ENCODE measurements at places on chromosomes 2 and 18.

GRCh38 chr2:233061591-233062450 lies 1.7 kb downstream of the INPP5D start:
- peak; percentile 40 for DNase-seq

DNA sequence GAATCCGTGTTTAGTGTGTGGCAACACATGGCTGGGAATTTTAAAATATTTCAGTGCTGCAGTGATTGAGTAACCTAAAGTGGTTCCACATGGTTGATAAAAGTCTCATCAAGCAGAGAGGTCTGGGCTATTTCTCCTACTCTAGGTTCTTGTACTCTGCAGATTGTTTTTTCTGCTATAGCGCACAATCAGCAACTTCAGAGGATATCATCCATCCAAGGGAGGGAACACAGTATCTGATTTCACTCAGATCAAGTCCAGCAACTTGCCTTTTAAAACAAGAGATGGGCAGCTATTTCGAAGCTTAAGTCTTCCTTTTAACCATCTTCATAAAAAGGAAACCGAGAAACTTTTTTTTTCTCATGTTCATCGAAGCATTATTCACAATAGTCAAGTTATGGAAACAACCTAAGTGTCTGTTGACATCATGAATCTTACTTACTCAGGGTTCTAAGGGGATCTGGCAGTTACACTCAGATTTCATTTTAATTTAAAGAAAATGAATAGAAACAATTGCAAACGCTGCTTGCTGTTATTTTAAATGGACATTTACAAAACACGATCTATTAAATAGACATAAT lies 172.7 kb upstream of the TRIB2 start:
- no peak for DNase-seq

- DNase-seq: no peak
Observed at GRCh38 chr2:24725956-24726355, 67.2 kb downstream of the PTRHD1 start.

DNA sequence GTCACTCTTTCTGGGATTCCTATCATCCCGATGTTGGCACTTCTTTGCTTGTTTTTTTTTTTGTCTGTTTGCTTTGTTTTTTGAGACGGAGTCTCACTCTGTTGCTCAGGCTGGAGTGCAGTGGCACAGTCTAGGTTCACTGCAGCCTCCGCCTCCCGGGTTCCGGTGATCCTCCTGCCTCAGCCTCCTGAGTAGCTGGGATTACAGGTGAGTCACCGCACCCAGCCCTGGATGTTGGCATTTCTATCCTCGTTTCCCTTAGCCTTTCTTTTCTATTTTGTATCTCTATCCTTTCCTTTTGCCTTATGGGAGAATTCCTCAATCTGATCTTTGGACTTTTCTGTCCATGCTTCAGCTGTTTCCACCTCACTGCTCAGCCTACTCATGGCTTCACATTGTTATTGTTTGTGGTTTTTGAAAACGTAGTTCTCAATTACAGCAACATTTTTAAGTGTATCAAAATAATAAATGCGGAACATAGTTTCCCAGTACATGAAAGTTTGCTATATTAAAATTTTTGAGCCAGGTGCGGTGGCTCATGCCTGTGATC lies 62.1 kb upstream of the ZNF516 start:
- DNase-seq: no peak

GRCh38 chr2:36044411-36044810 lies 311.2 kb upstream of the CRIM1 start:
- DNase-seq: no peak

Data from activated naive CD4-positive, alpha-beta T cell treated with anti-CD3 and anti-CD28 coated beads, Interleukin-2, amount 50 U/mL, for 72 hours (primary cell).